ENCODE measurements at places on chromosomes 4 and X.

DNA sequence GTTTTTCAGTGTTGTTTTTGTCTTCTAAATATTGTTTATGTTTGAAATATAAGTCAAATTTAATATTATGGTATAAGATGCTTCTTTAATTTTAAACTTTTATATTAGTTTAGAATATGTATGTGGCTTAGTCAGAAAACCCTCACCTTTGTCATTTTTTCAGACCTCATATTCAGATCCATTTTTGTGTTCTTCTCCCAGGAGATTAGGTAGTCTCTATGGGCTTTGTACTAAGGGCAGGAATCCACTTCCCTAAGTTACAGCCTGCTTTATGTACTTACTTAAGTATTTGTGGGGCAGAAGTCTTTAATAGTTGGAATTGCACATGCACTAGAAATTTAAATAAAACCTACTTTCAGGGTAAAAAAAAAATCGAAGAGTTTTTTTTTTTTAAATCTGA lies 63.5 kb upstream of the TENM3 start:
- DNase-seq = no peak

- DNase-seq = no peak
Measured at GRCh38 chr4:105620640-105621323, 68.4 kb downstream of the ARHGEF38 start.

DNA sequence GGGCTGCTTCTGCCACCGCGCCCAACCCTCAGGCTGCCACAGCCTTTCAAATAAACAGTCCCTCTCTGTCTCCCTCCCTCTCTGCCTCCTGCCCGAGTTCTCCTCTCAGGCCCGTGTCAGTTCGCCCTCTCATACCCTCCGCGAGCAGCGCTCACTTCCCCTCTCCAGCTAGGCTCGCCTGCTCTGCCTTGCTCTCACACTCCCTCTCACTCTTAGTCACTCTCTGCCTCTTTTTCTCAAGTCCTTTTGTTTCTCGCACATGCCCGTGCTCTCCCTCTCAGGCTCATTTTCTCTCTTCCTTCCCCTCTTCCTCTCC lies 3.2 kb downstream of the EFNB1 start:
- peak; percentile 51 for DNase-seq

DNA sequence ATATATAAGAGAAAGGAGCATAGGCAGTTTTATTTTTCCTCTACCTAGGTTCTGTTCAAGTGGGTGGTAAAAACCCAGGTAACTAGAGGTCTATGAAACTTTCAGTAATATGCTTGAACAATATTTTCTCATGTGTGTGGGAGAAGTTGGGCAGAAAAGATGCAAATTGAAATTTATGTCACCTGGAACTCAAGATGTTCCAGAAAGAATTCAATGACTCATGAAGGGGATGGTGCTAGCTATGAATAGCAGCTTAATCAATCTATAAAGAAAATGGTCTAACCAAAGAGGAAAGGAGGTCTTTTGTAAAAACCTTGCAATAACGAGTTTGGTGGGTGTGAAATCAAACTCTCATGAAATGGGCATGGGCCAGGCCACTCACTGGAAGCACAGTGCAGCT lies 263.8 kb downstream of the INPP4B start:
- DNase-seq = no peak

DNA sequence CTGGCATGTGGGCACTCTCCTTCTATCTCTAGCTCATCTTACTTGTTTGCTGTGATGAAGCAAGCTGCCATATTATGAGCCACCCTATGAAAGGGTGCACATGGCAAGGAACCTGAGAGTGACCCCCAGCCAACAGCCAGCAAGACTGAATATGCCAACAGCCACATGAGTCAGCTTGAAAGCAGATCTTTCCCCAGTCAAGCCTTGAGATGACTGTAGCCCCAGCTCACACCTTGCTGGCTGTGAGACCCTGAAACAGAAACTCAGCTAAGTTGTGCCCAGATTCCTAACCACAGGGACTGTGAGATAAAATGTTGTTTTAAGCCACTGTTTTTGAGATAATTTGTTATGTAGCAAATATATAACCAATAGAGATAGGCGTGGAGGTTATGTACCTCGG lies 36.2 kb downstream of the KDM5C start:
- DNase-seq = peak; percentile 64

DNA sequence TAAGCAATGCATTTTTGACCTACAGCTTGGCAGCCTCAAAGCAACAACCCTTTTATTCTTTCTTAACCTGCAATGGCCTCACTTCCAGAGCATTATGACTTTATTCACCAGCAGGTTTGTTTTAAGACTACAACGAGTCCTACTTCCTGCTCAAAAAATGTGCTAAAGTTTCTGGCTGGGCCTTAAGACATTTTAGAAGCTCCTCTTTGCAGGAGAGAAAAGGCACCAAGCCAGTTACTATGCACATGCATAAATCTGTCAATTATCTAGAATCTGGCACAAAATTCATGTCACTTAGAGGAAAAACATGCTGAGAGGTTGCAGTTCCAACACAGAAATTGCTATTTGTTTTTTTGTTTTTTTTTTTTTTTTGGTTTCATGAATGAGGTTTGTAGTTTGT lies 223.0 kb upstream of the EPHA5 start:
- no peak for DNase-seq

GRCh38 chrX:39018541-39018940 lies 217.3 kb downstream of the MID1IP1 start:
- DNase-seq = no peak

GRCh38 chr4:119310826-119311225 lies 11.1 kb downstream of the FABP2 start:
- DNase-seq = no peak

- DNase-seq = no peak
Measured at GRCh38 chr4:139773560-139774318, 108.1 kb downstream of the MGST2 start.

- no peak for DNase-seq
Measured at GRCh38 chr4:168380290-168380689, 61.7 kb upstream of the DDX60 start.

GRCh38 chr4:187103351-187103750 lies 379.7 kb upstream of the FAT1 start:
- no peak for DNase-seq

- no peak for DNase-seq
Measured at GRCh38 chrX:11470250-11470974, 177.2 kb downstream of the AMELX start.

DNA sequence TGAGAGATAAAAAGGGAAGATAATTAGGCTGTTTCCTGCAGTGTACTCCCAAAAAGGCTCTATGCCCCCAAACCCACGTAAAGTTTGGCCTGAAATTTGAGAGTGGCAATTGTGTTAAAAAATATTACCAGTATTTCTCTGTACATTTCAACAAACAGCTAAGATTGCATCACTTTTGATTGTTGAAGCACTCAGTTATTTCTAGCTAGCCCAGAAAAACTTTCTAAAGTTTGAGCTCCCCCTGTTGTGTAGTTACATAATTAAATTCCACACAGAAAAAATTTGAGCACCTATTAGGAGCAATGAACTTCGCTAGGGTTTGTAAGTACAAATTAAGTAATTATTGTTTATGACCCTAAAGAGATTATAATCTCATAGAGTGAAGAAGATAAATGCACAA lies 109.4 kb downstream of the DLG3 start:
- DNase-seq = no peak

- no peak for DNase-seq
Measured at GRCh38 chr4:139508581-139509237, 47.3 kb downstream of the SETD7 start.

DNA sequence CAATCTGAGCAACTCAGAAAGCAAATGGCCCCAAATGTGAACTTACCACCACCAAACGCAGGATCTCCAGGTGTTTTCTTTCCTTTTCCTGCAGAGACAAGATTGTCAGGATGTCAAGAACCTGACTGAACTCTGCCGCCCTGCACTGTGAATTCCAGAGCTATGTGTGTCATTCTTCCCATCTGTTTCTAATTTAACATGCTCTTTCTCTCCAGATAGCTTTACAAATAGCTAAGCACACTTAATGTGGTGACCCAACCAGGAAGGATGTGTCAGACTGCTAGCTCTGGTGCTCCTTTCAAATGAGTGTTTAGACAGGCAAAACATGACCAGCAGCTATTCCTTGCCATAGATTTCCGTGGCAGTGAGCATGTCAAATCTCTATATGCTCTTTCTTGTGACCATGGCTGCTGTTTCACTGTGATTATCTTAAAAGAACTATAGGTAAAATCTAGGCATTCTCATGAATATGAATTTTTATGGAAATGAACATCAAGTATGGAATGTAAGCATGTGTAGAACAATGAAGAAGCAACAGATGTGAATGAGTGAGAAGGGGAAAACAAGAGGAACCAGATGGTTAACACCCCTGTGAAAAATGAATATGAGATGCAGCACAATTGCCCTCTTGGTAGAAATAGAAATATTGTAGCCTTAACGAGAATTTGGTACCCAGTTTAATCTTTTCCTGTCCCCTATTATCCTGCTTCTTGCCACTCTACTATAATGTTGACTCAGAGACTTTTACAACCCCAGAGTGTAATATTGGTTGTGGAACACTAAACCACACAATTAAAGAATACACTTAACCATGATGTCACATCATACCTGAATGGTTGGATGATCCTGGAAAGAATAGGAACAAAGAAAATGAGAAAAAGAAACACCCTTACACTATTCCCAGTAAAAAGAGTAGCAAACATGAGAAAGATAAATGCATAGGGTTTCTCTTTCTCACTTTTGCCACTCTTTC lies 247.8 kb upstream of the DKK2 start:
- DNase-seq = no peak

GRCh38 chr4:58658701-58659100 lies 1548.5 kb upstream of the IGFBP7 start:
- DNase-seq = no peak

GRCh38 chr4:120948382-120948781 lies 25.9 kb upstream of the PRDM5 start:
- DNase-seq = no peak

- no peak for DNase-seq
Measured at GRCh38 chr4:78953769-78954666, 14.8 kb upstream of the PAQR3 start.

GRCh38 chr4:186999686-187000085 lies 276.0 kb upstream of the FAT1 start:
- DNase-seq = no peak

- DNase-seq = no peak
Measured at GRCh38 chr4:174714393-174715211, 114.4 kb downstream of the GLRA3 start.

DNA sequence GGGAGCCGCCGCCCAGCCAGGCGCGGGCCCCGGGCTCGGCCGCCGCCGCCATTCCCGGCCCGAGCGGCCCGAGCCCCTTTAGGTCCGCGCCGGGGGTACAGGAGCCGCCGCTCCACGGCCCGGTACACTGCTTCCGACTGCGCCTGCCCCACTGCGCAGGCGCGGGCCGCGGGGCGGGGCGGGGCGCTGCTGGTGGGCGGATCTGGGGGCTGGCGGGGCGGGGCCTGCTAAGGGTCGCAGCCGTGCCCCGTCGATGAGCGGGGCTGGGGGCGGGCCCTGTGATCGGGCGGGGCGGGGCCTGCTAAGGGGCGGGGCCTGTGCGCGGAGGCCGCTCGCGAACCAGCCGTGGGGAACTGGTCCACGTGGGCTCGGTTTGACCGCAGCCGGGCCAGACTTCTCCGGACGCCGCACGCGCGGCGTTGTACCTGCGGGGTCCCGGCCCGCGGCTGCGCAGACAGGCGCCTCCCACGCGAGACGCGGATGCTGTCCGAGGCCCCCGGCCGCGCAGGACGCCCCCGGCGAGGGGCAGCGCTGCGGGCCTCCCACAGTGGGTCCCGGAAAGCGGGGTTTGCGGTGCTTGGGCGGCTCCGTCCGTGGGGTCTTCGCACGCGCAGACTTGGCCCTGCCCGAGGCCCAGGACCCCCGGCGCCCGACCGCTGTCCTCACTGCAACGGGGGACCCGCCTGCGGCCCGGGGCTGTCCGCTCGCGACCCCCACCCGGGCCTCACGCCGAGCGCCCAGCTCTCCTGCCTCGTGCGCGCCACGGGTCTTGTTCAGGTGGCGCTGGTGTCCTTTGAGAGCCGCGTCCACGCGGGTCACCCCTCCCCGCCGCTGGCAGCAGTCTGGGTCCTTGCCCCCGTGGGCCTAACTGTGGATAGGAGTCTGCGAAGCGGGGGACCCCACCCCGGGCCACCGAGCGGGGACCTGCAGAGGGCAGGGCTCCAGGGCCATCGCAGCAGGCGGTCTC lies at the start of gene DGKQ:
TSS of gene DGKQ (minus strand) at position 139 of the 967 bp plus-strand sequence. CDS start at position 52, 87 bp downstream.
- DNase-seq = peak; percentile 86

GRCh38 chrX:69493193-69493592 lies 10.9 kb upstream of the NALF2 start:
- DNase-seq = peak; percentile 15

Data from stimulated activated CD4-positive, alpha-beta T cell treated with anti-CD3 and anti-CD28 coated beads, Interleukin-1b, Interleukin-23, amount 100 ng/mL, for 48 hours (primary cell).